ENCODE measurements at places on chromosomes 13 and 19.

GRCh38 chr19:31555634-31556215 lies 206.5 kb upstream of the TSHZ3 start:
- no peak for DNase-seq

- DNase-seq, result peak; percentile 84
These were observed at the start of gene ZNF784 for GRCh38 chr19:55624109-55625003. ZNF784 (minus strand) TSS chr19:55624566; CDS start chr19:55624561, 5 bp downstream.

DNA sequence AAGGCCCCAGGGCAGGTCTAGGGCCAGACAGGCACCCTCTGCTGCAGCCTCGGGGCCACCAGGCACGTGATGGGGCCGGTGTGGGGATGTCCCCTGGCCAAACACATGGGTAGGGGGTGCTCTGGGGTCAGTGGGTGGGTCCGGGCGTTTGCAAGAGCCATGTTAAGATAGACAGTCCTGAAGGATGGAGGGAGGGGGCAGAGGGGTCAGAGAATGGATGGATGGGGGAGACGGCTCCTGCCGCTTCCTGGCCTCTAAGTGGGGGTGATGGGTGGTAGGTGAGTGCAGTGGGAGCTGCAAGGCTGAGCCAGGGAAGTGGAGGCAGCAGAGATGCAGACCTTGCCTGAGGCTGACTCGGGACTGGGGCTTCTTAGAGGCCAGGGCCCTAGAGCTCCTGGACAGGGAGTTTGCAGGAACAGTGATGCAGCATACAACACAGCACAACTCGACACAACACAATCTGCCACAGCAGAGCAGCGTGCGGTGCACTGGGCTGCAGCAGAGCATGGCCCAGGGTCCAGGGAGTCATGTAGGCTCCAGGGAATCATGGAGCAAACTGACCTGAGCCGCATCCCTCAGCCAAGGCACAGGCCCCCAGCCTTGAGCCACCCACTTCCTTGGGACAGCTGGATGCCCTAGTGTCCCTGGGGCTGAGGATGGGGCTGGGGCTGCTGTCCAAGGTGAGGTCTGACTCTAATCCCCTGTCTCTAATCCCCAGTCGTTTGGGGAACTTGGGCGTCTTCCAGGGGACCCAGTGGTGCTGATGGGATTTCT lies 97.5 kb downstream of the SCGB2B2 start:
- DNase-seq, result no peak

GRCh38 chr19:52651956-52652355 lies 13.8 kb upstream of the ZNF83 start:
- DNase-seq, result no peak

DNA sequence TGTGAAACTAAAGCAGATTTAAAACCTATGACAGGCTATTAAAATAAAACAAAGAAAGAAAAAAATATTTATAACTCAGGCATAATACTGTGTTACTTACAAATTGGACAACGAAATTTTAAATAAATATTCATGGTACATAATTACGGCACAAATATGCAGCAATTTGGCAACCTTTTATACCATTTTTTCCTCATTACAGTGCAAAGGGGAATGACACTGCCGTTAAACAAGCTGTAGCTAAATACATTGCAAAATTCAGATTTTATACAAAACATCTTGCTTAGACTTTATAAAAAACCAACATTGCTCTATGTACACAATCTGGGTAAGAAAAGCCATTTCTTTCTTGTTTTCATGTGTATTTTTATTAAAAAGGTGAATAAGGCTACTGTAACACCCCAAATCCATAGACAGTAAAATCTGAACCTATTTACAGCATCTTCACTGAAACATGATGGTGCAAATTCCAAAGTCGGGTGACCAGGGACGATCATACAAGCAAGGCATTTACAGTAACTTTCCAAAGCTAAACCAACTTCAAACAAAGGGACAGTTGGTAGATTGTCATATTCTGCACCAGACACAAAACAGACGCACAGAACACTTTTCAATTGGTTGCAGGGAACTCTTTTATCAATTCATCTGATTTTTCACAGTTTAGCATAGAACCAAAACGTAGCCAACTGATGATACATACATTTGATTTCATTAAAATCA lies 45.5 kb downstream of the EFNB2 start:
- DNase-seq, result no peak

GRCh38 chr13:107324416-107325204 lies 756.7 kb upstream of the ARGLU1 start:
- no peak for DNase-seq

GRCh38 chr13:41503356-41503755 lies 46.0 kb downstream of the RGCC start:
- no peak for DNase-seq

DNA sequence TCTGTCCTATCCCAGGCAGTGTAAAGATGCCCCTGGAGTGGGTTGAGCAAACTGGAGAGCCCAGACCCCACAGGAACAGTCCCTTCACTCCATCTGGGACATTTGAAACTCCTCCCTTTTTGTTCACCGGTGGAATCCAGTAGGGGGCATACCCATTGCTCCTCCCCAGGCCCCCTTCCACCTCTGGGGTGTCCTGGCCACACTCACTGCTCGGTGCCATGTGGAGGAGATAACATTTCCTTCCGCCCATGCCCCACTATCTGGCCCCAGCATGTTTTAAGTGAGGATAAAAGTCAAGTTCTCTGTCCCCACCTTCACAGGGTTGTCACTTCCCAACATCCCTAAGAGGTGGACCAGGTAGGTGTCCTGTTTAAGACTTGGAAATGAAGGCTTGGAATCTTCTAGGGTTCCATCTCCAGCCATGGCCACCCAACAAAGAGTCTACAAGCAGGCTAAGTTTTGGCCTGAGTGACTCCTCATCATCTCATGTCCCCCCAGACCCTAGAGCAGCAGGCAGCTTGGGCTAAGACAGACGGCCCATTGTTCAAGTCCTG lies 9.3 kb downstream of the ZNF526 start:
- DNase-seq, result no peak

GRCh38 chr19:49847731-49848696 lies 2.9 kb upstream of the PTOV1 start:
- no peak for DNase-seq

DNA sequence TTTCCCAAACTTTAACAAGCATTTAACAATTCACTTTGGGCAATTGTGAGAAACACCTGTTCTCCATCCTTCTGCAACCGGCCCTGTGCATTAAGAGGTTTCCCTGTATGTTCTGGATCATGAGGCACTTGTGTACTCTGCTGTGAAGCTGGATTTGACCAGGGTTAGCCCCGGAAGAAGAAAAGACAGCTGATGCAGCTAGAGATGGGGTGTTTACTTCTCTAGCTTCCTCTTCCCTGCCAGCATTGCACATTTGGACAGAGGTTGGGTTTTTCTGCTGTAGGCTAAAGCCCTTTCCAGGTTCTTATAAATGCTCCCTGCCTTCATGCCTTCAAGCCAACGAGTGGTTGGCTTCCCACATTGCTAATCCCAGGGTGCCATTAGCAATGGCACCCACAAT lies 20.9 kb downstream of the MBD3L2B start:
- DNase-seq, result no peak

GRCh38 chr19:2041683-2042484 lies 9.2 kb downstream of the MKNK2 start:
- peak; percentile 99 for DNase-seq

DNA sequence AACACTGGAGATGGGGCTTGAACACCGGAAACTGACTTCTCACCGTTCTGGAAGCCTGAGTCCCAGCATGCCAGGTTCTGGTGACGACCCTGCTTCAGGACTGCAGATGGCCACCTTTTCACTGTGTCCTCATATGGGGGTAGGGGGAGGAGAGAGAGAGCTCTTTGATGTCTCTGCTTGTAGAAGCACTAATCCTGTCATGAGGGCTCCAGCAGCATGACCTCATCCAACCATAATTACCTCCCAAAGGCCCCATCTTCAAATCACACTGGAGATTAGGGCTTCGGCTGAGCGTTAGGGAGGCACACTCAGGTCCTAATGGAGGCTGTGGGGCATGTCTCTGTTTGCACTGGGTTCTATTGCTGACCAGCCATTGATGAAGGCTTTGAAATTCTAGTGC lies 255.3 kb downstream of the TEX29 start:
- DNase-seq, result no peak

- no peak for DNase-seq
These were observed 87.3 kb upstream of the FBXL3 start for GRCh38 chr13:77114271-77114670.

GRCh38 chr19:52658595-52658994 lies 20.4 kb upstream of the ZNF83 start:
- no peak for DNase-seq

DNA sequence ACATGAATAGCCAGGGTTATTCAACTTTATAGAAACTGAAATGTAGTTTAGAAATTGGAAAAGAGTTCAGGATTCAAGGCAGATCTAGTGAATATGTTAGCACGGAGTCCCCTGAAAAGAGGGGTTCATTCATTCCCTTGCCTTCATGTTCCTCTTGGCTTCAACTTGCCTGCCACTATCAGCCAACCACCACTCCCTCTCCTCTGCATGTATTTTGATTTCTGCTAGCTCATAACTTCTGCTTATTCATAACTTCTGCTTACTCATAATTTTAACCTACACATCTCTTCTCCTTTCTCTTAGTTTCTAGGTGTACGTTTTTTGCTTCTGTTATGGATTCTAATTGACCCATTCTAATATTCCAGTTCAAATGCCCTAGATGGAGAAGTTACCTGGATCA lies 5.5 kb upstream of the SERTM1 start:
- DNase-seq, result no peak

GRCh38 chr13:114039471-114040141 lies 65.7 kb upstream of the C13orf46 start:
- no peak for DNase-seq

DNA sequence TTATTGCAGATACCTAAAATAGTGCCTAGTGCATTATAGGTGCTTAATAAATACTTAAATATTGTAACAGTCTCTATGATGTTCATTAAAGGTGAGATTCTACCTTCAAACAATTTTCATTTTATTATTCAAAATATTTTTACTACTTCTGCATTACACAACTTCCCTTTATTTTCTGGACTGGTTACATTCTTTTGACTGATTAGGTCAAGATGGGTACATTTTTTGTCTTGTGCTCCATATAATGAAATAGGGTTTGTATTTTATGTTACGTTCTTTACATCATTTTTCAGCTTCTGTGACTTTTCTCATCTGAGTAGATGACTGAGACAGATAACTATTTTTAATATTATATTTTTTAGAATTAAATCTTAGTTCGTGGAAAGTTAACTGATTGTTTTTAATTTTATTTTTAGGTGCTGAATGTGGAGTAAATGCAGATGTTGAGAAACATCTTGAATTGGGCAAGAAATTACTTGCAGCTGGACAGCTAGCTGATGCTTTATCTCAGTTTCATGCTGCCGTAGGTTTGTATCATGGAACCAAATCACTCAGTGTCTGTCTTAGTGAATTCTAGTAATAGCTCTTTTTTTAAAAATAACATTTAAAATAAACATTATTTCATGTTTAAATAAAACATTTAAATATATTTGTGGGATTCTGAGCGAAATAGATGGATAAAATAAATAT lies 32.0 kb downstream of the DNAJC3 start:
- no peak for DNase-seq

DNA sequence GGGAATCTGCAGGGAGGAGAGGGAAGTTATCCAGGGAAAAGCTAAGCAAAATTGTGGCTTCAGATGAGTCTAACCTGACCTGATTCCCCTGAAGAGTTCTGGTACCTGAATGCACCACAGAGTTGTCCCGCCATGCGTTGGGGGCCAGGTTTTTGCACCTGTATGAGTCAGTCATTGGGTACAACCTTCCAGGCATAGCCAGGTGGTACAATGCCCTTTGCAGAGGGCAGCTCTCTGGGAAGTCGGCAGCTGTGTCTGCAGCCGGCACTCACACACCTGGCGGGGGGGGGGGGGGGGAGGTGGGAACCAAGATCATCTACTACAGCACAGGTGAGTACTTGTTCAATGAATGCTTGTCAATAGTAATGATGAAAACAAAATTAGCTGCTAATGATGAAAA lies 52.5 kb upstream of the GTF3A start:
- DNase-seq, result no peak

GRCh38 chr13:112446867-112447266 lies 70.7 kb downstream of the SPACA7 start:
- no peak for DNase-seq

GRCh38 chr13:49561062-49561410 lies 24.3 kb downstream of the RCBTB1 start:
- no peak for DNase-seq

GRCh38 chr13:30148171-30148754 lies 159.1 kb downstream of the KATNAL1 start:
- DNase-seq, result no peak

DNA sequence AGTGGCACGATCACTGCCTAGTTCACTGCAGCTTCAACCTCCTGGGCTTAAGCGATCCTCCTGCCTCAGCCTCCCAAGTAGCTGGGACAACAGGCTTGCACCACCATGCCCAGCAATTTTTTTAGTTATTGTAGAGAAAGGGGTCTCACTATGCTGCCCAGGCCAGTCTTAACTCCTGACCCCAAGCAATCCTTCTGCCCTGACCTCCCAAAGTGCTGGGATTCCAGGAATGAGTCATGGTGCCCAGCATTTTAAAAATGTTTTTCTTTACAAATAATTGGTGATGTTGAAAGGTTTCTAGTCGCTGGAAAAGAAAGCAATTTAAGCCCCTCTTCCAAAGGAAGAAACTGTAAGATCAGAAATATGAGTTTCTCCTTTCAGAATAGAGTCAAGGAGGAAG lies 19.4 kb downstream of the DYRK1B start:
- DNase-seq, result no peak

DNA sequence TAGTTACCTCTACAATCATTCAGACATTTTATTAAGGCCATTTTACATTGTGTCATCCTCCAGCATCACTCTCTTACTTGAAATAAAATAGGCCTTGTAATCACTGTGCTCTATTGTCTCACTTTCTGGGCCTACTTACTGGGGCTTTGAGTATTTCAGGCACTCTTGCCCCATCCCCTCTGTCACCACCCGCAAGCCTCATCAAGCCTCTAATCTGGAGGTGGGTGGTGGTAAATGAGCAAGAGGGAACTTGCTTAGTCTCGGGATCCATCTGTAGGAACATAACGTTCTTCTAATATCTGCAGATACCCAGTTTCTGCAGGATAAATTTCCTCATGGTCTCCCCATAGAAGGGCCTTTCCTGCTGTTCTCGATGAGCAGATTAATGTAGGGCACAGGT lies 19.4 kb upstream of the GPR18 start:
- no peak for DNase-seq

DNA sequence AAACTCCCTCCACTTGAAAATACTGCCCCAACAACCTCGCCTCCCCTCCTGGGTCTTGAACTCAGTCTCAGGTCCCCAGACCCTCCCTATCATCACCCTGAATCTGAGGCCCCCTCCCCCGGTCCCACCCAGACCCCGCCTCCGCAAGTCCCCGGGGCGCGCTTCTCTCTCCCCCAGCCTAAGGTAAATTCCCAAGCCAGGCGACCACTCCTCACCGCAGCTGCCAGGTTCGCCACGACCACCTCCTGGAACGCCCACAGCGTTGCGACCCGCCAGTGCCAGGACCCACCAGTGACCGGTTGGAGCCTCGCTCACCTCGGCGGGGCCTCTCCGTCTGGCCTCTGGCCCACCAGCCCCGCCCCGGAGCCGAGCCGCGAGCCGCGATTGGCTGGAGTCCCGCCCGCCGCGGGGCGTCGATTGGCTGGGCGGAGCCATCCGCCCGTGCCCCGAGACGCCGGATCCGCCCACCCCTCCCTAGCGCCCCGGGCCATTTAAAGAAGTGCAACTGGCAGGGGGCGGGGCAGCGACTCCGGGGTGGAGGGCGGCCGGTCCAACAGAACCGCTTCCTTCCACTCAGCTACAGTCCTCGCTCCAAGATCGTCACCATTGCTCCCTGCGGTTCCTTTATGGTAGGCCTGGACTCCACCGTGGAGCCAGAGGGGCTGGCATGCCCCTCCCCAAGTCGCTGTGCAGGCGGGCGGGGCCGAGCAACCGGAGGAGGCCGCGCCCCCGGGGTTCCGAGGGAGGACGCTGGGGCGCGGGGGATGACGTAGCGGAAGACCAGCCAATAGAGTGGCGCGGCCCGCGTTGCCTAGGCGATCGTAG lies at the start of gene SERTAD3:
TSS of gene SERTAD3 (minus strand) at position 336 of the 825 bp plus-strand sequence. CDS start 2,255 bp downstream, outside the sequence.
- DNase-seq, result peak; percentile 94
